ENCODE measurements at places on chromosomes 12 and 14.

DNA sequence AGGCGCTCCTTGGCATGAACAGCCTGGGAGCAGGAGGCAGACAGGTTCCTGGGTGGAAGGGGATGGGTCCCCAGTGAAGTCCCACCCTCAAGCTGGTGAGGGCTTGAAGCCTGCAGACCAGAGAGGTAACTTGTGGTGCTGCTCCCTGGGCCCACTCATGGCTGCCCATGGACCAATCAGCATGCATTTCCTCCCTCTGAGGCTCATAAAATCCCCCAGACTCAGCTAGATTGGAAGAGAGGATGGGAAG, 50.2 kb downstream of the A2M start:
- DNase-seq: no peak

GRCh38 chr14:97456958-97457357, 659.8 kb downstream of the VRK1 start:
- DNase-seq: no peak

DNA sequence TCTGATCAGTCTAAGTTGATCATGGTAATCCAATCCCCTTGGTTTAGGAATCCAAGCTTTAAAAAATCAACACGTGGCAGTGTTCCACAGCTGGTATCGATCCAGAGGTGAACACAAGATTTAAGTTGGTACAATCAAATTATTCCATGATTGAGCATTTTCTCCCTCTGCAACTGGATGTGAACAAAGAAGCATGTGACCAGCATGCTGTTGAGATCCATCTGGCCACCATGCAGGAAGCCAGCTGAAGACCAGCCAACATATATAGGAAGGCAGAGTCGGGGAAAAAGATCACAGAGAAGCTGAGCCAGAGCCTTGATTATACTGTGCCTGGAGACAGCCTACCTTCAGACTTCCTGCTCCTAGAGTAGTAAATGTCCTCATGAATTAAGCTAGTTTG, 158.3 kb downstream of the SEC23A start:
- DNase-seq: no peak

DNA sequence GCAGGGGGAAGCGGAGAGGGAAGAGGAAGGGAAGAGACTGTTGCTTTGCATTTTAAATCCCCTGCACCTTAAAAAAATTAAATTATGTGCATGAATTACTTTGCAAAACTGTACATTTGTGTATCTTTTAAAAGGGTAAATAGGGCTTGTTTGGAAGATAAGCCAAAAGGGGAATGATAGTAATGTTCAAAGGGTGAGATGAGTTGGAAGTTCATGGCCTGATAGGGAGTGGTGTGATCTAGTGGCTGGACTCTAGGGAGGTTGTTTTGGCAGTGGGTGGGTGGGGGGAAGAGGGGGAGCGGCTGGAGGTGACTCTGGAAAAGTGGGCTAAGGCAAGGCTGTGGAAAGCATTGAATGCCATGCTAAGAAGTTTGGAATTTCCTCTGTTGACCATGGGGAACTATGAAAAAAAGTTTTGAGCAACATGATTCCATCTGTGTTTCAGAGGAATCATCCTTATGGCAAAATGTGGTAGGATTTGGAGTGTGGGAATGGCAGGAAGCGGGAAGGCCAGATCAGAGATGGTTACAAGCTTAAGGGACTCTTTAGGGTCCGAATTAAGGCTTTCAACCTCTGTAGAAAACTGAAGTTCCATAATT, 25.5 kb upstream of the EMP1 start:
- no peak for DNase-seq

GRCh38 chr12:2615665-2616402, 178.9 kb upstream of the FKBP4 start:
- peak; percentile 64 for DNase-seq

- no peak for DNase-seq
These were observed 39.5 kb upstream of the YAF2 start for GRCh38 chr12:42277396-42278127.

GRCh38 chr14:81536241-81536771, 2.7 kb upstream of the SEL1L start:
- no peak for DNase-seq
